ENCODE measurements at places on chromosomes 16 and 17.

- DNase-seq: peak; percentile 31
Measured at GRCh38 chr16:88638323-88639230, at the start of gene IL17C. IL17C (plus strand) TSS chr16:88638572; CDS start chr16:88638642, 70 bp downstream.

- peak; percentile 17 for DNase-seq
Measured at GRCh38 chr16:29675811-29676643, 3.0 kb upstream of the QPRT start.

- DNase-seq: no peak
Measured at GRCh38 chr17:50527155-50527762, 5.3 kb upstream of the EPN3 start.

DNA sequence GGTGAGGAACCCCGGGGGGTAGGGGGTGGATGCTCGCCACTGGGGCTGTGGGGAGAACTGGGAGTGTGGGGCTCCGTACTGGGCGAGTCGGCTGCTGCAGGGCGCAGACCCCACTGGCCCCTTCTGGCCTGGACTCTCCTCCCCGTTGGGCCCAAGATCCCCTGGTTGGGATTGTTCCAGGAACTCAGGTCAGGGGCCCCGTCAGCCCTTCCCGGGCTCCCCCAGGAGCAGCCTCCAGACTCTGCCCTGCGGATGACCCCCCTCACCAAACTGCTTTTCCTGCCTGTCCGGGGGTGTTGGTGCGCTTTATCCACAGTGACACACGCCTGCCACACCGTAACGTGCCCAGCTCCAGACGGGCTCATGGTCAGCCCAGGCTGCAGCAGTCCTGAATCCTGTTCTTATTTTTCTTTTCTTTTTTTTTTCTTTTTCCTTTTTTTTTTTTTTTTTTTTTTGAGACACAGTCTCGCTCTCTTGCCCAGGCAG is 21.1 kb downstream of the CENPX start:
- DNase-seq: no peak

DNA sequence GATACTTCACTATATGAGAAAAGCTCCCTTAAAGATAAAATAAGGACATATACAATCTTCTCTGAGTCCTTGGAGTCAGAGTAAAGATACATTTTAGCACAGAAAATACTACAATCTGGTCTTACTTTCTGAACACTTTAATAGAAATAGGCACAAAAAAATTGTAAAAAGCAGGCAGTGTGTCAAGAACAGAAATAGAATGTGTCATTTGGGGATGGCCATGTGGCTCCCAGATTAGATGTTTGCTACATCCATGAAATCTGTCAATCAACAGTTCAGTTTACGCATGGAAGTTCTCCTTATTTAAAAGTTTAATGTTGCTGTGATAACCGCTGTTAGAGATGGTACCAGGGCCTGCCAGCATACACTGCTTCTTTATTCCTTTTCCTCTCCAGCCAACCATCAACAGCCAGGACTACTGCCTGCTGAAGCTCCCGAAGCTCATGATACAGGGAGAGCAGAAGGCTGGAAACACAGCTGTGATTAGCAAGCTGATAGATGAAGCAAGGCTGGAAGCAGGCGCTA is 278.5 kb downstream of the CEP112 start:
- DNase-seq: no peak

DNA sequence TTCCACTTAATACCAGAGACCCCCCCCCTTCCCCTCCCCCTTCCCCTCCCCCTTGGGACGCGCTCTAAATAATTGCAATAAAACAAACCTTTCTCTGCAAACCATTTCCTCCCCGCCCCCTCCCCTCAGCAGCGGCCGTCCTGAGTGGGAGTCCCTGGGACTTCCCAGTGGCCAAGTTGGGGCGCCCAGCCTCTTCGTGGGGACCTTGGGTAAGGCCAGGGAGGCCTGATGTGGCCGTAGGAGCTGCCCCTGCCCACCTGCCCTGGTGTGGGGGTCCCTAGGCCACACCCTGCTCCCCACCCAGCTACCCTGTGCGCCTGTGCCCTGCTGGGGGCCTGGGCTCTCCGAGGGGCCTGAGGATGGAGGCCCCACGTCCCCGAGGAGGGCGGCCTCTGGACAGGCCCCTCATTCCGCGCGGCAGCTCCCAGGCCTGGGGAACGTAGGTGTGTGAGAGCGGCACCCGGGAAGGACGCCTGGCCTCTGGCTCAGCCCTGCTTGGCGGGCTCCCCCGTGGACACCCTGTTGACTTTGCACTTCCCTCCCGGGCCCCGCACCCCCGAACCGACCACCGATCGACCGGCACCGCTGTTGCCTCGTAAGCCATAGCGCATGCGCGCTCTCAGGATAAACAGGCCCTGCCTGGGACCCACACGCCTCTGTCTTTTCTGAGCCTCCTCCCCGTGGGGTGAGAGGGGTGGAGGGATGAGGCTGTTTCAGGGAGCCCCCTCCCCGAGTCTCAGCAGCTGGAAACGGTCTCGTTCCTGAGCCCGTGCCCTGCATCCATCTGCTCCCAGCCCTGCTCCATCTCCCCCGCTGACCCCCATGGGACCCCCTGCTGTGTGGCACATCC is 9.0 kb downstream of the NTHL1 start:
- no peak for DNase-seq

- DNase-seq: no peak
Measured at GRCh38 chr17:76137001-76137350, 4.1 kb downstream of the FOXJ1 start.

DNA sequence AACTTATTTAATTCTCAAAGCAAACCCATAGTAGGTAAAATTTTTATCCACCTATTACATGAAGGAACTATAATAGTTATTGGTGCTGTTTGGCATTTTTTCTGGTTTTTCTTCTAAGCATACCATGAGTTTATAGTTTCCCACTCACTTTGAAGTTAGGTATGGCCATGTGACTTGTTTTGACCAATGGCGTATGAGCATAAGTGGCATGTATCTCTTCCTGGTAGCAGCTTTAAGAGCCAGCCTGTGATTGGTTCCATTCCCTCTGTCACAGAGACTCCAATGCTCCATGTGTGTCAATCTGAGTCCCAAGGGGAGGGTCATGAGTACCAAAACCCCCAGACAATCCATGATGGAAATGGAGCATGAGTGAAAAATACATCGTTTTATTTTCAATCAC is 282.9 kb upstream of the N4BP1 start:
- no peak for DNase-seq

- DNase-seq: peak; percentile 94
Measured at GRCh38 chr16:4768549-4769305, 1.8 kb upstream of the ZNF500 start.

DNA sequence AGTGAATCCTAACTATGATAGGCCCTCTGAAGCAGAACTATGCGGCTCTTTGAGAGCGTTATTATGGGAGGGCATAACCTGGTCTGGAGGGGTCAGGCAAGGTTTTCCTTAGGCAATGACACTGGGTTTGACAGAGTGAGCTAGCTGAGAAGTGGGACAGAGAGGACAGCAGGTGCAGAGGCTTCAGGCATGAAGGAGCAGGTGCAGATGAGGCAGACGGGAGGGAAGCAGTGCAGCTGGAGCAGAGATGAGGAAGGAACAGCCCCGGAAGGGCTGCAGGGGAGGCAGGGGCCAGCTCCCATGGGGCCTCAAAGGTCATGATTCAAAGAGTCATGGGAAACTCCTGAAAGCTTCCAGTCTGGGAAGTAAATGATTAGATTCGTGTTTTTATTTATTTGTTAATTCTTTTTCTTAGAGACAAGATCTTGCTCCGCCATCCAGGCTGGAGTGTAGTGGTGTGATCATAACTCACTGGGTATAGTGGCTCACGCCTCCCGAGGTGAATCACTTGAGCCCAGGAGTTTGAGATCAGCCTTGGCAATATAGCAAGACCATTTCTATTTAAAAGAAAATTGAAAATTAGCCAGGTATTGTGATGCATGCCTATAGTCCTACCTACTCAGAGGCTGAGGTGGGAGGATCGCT is 5.4 kb downstream of the MARCHF10 start:
- DNase-seq: no peak

GRCh38 chr17:72677108-72677507 is 415.4 kb downstream of the SLC39A11 start:
- DNase-seq: no peak

DNA sequence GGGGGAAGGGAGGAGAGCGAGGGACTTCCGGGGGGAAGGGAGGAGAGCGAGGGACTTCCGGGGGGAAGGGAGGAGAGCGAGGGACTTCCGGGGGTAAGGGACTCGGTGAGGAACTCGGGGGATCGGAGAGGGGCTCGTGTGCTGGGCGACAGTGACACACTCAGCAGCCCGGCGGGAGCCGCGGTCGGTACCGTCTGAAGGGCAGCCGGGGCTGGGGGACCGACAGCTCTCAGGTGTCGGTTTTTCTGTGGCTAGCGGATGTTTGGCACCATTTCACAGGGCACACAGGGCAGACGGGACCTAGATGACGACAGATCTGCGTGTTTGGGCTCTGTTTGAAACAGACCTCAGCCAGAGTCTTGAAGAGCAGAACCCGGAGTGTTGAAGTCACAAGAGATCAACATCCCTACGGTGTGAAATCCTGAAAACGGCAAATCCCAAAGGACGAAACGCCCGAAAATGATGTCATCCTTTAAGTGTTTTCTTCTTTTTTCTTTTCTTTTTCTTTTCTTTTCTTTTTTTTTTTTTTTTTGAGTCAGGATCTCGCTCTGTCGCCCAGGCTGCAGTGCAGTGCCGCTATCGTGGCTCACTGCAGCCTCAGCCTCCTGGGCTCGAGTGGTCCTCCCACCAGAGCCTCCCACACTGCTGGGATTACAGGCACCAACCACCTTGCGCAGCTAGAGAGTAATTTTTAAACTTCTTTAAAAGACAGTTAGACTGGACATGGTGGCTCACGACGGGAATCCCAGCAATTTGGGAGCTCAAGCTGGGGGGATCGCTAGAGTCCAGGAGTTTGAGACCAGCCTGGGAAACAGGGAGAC is 23.9 kb downstream of the ZNF778 start:
- DNase-seq: peak; percentile 76

DNA sequence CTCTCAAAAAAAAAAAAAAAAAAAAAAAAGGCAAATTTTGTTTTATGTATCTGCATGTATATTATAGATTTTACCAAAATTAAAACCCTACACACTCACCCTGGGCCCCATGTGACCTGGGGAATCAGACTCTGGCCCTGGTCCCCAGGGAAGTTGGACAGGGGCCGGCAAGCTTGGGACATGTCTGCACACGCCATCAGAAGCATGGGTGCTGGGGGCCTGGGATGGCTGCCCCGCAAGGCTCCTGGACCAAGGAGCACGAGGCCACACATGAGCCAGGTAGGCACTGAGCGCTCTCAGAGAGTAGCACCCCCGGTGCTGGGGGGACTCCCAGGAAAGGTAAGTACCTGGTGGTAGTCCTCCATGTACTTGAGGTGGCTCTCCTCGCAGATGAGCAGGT is 39.6 kb downstream of the PPL start:
- no peak for DNase-seq

DNA sequence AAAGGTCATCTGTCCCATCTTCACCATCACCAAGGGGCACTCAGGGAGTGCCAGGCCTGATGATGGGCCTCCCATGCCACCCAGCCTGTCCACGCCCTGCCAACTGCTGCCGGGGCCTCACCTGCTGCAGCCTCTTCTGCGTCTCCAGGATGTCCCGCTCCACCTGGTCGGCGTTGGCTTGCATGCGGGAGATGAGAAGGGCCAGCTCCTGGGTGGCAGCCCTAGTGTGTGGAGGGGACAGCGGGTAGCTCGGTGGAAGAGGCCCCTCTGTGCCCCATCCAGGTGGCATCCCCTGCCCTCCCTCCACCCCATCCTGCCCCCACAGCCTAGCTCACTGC is 3.2 kb downstream of the EVPL start:
- DNase-seq: no peak

GRCh38 chr17:30318155-30318554 is 15.7 kb downstream of the TMIGD1 start:
- no peak for DNase-seq

- no peak for DNase-seq
Measured at GRCh38 chr16:56264609-56264972, 73.3 kb downstream of the GNAO1 start.

DNA sequence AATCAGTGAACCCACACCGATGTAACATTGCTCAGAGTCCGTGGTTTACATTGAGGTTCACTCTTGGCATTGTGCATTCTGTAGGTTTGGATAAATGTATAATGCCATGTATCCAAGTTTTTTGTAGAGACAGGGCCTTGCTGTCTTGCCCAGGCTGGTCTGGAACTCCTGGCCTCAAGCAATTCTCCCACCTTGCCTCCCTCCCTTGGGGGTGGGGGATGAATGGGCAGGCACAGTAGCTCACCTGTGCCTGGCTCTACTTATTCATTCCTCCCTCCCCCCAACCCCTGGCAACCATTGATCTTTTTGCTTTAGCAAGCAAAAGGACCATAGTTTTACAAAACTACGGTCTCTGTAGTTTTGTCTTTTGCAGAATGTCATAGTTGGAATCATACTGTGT is 181.4 kb downstream of the SPECC1 start:
- no peak for DNase-seq

DNA sequence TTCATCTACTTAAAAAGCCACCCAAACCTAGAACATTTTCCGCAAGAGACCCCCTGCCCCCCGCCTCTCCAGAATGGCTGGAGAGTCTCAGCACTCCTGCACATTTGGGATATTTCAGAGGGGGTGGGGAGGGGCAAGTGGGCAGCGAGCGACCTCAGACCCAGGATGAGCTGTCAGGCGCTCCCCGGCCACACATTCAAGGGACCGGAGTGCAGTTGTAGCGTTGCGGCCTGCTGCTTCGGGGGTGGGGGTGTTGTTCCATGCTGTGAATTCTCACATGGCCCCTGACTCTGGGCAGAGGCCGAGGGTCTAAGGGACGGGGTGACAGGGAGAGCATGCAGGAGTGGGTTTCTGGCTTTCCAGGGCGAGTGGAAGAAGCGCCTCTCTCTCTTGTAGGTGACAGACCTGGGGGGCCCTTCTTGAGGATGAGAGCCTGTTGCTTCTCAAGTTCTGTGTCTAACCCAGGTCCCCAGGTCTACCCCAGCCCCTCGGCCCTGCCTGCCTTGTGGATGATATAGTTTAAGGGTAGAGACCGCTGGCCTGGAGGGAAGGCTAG is 231.2 kb downstream of the SEC14L1 start:
- no peak for DNase-seq

DNA sequence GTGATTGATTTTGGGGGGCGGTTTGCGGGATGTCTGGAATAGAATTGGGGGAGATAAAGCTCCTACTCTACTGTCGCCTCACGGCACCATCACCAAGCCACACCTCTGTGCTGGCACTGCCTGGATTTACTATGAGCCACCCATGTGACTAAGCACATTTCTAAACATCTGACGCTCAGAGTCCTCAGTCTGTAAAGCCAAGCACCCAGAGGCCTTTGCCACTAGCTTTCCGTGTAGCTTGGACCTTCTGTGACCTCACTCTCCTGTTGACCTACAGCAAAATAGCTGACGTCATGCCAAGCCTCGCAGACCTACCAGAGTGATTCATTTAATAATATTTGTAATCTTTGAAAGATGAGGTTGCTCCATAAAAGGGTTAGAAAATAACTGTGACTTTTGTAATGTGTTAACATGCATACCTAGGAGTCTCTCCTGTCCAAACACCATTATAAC is 38.5 kb upstream of the MYOCD start:
- DNase-seq: no peak

- no peak for DNase-seq
Measured at GRCh38 chr16:84220851-84221250, 19.0 kb downstream of the KCNG4 start.

Data from CD4-positive, alpha-beta T cell treated with Interleukin-6 for 4 hours (primary cell).